Thymus (tissue), 14 donors: ENCODE measurements at places on chromosomes 13 and 19. TPM values are rescaled to one million over a fixed set of nuclear protein-coding genes. Genes with fewer than 3 reads are reported as not detected.

Gene SOHLH2
- polyA plus RNA-seq, result 0.41 TPM

Gene EIF3K
- 268 TPM for polyA plus RNA-seq

Gene VASP
- polyA plus RNA-seq, result 138 TPM

Gene CEACAM8
- polyA plus RNA-seq, result 0.41 TPM

Gene SIGLECL1
- 0.09 TPM for polyA plus RNA-seq

Gene ZIK1
- polyA plus RNA-seq, result 6.0 TPM

Gene IGFL3
- polyA plus RNA-seq, result 0.66 TPM

Gene SIGLEC5
- polyA plus RNA-seq, result not detected

Gene C19orf67
- 0.18 TPM for polyA plus RNA-seq

Gene ZNF470
- polyA plus RNA-seq, result 7.7 TPM

Gene TMEM238
- polyA plus RNA-seq, result 0.23 TPM

Gene ZNF575
- polyA plus RNA-seq, result 2.5 TPM

Gene ZNF577
- polyA plus RNA-seq, result 30.2 TPM
